Fibroblast of skin of right biceps (primary cell): ENCODE measurements at places on chromosomes 1 and 21.
A peak's percentile ranks its signal among the peaks of the same experiment; 100 is the strongest.

DNA sequence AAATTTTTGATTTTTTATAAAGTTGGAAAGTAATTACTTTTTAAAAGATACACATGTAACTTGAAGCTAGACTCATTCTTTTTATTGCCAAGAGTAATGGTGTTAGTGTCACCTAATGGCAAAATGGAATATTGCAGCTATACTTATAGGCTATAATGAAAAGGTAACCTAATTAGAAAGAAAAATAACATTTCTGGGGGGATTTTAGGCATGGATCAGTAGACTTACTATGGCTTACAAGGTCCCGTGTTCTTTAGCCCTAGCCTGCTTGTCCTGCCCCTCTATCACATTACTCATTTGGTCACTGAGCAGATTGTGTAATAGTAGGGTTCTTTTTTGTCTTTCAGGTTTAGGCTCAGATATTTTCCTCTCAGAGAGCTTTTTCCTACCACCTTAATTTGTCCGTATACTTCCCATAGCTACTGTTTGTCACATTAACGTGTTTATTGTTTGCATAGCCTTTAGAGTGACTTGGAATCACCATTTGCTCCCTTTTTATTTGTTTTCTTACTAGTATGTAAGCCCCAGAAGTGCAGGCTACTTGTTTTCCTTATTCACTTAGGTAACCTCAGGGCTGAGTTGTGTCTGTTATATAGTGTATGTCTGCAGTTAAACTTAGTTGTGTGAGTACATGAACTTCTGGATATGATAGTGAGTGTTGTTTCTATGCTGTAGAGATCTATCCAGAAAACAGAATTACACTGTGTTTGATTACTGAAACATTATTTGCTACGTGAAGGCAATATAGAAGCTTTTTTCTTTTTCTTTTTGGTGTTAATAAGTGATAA lies 58.7 kb downstream of the RABGAP1L start:
- peak; percentile 38 for DNase-seq

- no peak for DNase-seq
Observed at GRCh38 chr1:68233202-68233601, 879 bp upstream of the WLS start.

DNA sequence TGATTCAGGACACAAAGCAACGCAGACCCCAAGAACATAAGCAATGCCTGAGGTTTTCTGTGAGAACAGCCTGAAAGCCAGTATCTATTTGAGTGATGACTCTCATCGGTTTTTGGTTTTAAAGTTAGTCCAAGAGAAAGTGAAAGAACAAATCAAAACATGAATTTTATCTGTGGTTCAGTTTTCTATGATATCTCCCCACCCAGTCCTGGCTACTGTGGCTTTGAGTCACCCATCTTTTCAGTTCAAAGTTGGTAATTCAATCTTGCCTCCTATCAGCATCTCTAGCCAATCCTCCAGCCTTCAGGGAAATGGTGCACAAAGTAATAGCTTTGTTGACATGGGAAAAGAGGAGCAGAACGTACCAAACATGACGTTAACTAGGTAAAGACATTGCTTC lies 40.5 kb upstream of the KRTAP19-8 start:
- no peak for DNase-seq

DNA sequence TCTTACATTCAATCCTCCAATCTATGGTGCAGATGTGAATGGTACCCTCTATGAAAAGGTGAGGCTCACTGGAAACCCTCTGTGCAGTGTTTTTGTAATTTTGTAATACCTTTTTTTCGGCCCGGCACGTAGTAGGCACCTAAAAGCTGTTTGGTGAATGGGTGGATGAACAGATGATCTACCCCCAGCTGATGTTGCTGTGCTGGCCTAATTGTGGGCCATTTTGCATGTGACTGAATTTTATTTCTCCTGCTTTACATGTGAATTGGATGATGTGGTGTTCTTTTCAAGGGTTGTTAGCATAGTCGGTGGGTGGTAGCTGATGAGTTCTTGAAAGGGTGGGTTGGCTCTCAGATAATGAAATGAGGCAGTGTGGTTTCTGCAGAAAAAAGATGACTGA lies 10.4 kb downstream of the KDM4A start:
- no peak for DNase-seq
